ENCODE measurements at places on chromosomes 6 and 20. TPM values are rescaled to one million over a fixed set of nuclear protein-coding genes. Genes with fewer than 3 reads are reported as not detected.

DNA sequence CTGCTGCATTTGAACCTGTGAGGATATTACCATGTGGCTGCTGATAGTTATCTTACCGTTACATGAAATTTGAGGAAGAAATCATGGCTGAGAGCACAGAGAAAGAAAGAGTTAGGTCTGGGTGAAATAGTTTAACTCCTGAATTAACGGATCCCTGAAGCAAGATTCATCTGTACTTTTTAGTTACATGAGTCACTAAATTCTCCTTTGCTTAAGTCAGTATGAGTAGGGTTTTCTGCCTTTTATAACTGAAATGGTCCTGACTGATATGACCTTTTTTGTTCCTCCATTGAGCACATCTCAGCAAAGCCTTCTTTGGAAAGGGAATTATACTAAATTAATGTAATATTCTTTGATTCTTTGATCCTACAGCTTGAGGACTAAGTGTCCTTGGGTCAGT lies 333.3 kb upstream of the ZFP64 start:
- H3K4me1 ChIP-seq: no peaks in the 10 kb centered on the region
- DNase-seq: no peak
- H3K36me3 ChIP-seq: no peaks in the 10 kb centered on the region
- no peaks in the 10 kb centered on the region for H3K27me3 ChIP-seq
- H3K4me3 ChIP-seq: no peak overlapping the region
- no peak overlapping the region for H3K27ac ChIP-seq

DNA sequence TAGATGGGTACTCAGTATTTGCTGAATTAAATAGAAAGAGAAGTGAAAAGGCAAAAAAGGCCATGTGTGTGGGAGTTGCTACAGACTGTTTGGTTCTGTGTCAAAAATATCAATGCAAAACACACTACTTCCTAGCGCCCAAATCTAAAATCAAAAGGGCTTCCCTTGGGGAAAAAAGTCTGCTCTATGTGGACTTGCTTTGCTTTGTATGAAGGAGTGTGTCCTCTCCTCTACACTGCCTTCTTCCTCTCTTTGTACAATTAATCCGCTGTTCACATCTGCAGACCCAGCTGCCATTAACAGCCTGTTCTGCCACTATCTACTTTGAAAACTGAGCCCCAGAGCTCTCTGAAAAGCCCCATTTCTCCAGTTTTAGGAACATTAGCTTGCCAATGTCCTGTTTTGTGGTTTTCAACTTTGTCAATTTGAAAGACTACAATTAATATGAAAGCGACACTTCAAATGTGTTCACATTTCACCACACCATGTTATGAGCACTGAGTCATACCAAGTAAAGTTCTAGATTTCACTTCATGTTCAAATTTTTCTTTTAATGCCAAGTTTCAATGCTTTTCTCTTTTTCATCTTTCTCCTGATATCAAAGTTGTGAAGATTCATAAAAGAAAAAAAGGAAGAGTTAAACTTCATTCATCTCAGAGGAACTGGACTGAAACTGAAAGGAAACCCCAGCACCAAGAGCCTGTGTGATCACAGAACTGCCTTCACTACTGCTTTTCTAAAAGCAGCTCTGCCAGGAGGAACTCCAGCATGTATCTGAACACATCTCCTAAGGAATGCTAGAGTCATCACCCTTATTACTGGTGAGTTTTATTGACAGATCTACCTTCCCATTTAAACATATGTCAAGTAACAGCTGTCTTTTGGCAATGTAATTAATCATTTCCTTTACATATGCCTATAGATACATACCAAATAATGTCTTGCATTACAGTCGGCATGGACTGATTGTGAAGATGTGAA lies 102.6 kb downstream of the KIF13A start:
- H3K36me3 ChIP-seq: no peaks in the 10 kb centered on the region
- H3K27ac ChIP-seq: no peak overlapping the region
- no peaks in the 10 kb centered on the region for H3K4me1 ChIP-seq
- no peak overlapping the region for H3K4me3 ChIP-seq
- no peaks in the 10 kb centered on the region for H3K27me3 ChIP-seq
- no peak for DNase-seq

NKX2-2 gene
- total RNA-seq: 0.42 TPM

VWA7 gene
- total RNA-seq: 8.9 TPM

DNA sequence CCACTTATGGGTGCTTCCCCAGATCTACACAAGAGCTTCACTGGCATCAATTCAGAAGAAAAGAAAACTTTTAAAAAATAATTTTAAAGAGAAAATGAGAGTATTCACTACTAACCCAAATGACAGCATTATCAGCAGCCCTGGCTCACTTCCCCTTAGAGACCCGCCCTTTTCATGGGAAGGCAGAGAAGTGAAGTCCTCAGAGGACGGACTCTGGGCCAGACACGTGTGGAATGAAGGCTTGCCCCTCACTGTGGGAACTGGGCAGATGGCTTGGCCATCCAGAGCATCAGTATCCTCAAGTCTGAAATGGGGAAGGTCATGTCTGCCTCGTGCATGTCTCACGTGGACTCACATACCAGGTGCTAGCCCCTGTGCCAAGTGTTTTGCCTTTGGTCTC lies 63.5 kb downstream of the JAG1 start:
- no peak overlapping the region for H3K4me3 ChIP-seq
- H3K4me1 ChIP-seq: no peaks in the 10 kb centered on the region
- H3K27me3 ChIP-seq: no peaks in the 10 kb centered on the region
- H3K27ac ChIP-seq: no peak overlapping the region
- no peaks in the 10 kb centered on the region for H3K36me3 ChIP-seq
- no peak for DNase-seq
